Activated T-cell treated with anti-CD3 and anti-CD28 coated beads, Interleukin-2, amount 50 U/mL, for 72 hours (primary cell): ENCODE measurements at places on chromosomes 6 and 20. TPM values are rescaled to one million over a fixed set of nuclear protein-coding genes. Genes with fewer than 3 reads are reported as not detected.

GRCh38 chr20:6579824-6580223 is 187.7 kb upstream of the BMP2 start:
- no peak for DNase-seq

DNA sequence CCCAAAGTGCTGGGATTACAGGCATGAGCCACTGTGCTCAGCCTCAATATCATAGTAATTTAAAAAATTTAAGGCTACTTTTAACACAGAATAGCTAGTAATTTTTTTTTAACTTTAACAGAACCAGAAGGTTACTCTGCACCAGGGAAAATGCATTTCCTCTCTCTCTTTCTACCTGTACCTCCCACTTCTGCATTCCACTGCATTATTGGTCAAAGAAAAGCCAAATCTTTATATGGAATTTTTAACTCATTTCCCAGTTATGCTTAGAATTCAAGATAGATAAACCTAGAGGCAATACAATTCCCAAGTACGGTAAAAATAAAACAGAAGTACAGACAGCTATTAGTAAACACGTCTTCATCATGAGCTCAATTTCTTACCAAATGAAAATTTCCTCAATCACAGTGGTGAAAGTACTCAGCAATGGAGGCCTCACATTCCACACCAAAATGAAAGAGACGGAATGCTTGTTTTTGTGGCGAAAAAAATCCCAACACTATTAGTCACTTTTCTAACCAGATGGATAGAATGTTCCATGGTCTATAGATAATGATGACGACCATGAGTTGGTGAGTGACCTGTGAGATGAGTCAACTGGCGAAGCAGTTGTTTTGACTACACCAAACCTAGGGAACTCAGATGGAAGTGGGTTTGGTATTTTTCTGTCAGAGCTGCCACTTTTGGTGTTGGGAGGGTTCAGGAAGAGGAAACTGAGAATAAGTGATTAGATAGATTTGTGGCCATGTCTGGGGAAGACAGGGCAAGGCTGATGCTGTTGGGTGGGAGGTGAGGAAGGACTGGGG is 104.7 kb upstream of the SGK1 start:
- DNase-seq, result no peak

DNA sequence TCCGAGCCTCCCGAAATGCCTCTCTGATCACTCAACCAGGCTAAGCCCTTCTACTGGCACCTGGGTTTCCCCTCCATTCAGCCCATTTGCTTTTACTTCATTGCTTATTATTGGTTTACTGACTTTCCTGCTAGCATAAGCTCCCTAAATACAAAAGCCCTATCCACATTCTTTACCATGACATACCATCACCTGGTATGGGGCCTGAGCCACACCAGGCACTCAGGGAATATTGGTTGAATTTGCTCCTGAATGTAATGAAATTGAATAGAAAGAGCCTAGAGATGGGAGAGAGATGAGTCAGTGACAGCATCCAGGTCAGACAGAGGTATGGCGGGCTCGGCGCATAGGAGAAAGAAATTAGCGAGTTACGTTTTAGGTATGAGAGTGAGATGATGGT is 120.0 kb downstream of the CD164 start:
- DNase-seq, result no peak

DNA sequence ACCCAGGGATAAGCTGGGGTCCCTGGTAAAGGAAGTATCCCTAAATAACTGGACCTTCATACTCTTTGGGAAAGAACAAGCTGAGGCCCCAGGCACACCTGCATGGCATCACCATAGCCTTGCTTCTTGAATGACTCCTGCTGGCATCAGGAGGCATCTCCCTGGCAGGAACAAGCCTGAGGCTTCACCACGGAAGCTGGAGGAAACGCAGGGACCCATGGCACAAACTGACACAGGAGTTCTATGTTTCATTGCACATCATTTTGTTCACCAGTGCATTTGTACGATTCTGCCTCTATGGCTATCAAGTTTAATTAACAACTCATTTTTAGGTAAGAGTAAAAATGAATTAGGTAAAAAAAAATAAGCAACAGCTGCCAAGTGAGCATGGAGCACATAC is 619 bp upstream of the PDE7B start:
- no peak for DNase-seq

GRCh38 chr6:165663736-165664558 is 906 bp upstream of the PDE10A start:
- DNase-seq, result no peak

DNA sequence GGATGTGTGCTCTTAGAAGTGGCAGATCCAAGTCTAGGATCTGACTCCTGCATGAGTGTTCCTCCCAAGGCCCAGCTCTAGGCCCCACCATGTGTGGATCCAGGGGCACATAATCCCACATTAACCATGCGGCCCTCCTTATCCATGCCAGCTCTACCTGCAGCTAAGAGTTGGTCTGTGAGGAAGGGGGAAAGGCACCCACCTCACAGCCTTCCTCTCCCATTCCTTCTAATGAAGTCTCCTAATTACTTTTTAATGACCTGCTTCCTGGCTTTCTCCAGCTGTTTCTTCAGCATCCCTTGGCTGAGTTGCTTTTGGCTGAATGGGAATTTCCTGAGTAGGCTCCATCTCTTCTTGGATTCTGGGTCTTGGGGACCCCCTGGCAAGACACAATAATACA is 52.2 kb downstream of the NPEPL1 start:
- DNase-seq, result no peak

GRCh38 chr20:49904440-49905214 is 10.7 kb downstream of the SPATA2 start:
- DNase-seq, result no peak

DNA sequence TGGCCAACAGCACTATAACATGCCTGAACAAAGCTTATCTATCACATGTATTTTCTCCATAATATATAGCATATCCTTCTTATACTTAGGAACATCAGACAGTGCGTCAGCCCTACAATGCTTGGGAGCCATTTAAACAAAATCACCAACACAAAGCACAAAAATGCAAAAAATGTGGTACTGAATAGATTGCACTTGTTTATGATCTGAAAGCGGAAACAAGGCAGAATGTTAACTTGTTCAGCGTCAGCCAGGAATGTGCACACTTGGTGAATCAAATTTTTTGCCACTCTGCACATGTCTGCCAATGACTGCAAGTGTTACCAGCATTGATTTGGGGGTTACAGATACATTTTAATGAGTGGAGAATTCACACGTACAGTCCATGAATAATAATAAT is 14.8 kb downstream of the SLC35A1 start:
- no peak for DNase-seq

DNA sequence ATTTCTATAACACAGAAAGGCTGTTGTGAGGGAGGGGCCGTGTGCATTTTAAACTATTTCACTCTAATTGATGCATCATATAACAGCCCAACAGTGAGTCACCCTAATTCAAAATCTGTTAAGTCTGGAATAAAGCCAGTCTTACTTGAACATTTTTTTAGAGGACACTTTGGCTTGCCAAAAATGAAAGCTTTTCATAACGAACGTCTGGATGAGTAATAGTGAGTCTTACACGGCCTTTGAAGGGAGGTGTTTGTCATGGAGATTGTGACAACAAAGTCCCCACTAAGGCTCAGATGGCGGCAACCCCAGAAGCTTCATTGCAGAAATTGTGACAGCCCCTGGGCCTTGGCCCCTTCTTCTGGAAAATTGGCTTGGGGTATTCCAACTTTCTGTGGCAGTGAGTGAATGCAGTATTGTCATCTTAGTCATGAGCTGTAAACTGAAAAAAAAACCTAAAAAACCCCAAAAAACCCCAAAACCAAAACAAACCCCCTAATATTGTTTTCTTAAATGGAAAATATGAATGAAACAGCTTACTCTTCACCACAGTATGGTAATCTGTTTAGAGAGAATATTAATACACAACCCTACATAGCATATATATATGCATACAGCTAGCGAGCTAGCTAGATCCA is 92.6 kb upstream of the CLDN20 start:
- DNase-seq, result peak; percentile 87

DNA sequence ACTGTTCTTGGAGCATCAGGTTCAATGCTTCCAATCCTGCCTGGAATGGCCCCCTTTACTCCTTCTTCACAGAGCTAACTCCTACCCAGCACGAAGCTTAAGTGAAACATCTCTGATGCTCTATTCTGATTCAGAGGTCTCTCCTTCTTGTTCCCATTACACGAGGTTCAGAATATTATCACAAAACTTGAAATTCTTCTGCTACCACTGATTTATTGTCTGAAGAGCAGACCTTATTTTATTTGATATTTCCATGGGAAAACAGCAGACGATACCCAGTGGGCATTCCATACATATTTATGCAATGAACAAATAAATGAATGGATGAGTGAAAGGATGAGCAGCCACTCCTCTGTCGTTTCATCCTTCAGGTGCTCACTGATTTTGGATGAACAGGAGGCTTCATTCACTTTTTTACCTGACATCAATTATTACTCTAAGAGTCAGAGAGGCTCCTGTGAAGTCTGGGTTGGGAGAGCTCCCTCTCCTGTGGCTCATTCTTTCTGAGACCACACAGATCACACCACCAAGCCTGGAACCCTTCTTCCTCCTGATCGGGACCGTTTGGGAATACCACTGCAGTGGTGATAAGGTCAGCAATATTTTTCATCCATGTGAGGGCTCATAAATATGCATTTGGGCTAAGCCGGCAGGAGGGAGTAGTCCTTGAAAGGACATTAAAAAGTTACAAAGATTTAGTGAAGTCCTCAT is 25.8 kb downstream of the SMLR1 start:
- no peak for DNase-seq

- DNase-seq, result no peak
These were observed 163.1 kb upstream of the PMEPA1 start for GRCh38 chr20:57872816-57873409.

- no peak for DNase-seq
These were observed 2.1 kb downstream of the WFDC8 start for GRCh38 chr20:45576995-45577394.

GRCh38 chr6:3697609-3698008 is 53.9 kb downstream of the PXDC1 start:
- DNase-seq, result no peak

DNA sequence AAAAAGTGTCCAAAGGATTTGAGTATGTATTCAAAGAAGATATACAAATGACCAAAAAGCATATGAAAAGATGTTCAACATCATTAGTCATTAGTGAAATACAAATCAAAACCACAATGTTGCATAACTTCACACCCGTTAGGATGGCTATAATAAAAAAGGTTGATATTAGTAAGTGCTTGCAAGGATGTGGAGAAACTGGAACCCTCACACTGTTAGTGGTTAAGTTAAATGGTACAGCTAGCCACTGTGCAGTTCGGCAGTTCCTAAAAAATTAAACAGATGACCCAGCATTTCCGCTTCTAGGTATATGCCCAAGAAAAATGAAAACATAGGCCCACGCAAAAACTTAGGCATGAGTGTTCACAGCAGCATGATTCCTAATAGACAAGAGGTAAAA is 38.6 kb downstream of the IBTK start:
- no peak for DNase-seq

- DNase-seq, result no peak
These were observed 7.4 kb downstream of the STK35 start for GRCh38 chr20:2108987-2109386.

- no peak for DNase-seq
These were observed 90.2 kb upstream of the CDH4 start for GRCh38 chr20:61161726-61162390.

DNA sequence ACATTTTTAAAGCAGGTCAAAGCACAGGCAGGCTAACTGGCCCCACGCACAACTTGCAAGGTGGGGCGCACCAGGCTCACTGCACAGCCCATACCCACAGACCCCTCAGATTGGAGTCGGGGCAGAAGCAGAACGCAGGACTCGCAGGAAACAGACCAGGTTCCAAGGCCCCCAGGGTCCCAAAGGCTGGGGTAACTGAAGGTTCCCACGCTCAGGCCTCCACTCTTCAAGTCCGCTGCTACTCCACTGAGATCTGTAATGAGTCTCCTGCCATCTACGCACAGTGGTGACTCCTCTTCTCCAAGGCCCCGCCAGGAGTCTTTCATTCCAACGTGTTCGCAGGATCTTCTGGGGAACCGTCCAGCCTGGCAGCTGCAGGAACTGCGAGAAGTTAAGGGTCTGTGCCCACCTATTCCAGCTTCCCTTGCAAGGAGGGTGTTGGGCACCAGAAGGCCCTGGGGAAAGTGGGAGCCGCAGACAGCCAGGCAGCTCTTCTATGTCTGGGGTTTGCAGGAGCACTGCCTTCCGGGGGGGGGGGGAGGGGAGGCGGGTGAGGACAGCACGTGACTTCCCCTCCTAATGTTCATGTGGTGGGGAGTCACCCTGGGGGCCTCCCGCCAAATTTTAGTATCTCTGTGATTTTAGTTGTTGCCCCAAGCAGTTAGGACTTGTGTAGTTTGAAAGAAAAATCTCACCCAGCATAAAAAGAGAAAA is 2.0 kb upstream of the TAF4 start:
- DNase-seq, result no peak

DNA sequence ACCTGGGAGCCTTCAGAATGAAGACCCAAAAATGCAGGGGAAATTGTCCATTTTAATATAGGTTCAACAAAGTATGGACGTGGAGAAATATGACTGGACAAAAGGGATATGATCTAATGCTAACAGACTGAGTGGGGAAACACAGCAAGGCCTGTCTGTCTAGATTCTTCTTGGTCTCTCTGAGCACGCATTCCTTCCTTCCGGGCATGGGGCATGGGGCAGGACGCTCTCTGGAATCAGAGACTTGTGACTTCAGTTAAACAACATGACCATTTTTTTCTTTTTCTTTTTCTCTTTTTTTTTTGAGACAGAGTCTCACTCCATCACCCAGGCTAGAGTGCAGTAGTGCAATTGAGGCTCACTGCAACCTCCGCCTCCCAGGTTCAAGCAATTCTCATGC is 31.9 kb downstream of the ZBTB2 start:
- no peak for DNase-seq

DNA sequence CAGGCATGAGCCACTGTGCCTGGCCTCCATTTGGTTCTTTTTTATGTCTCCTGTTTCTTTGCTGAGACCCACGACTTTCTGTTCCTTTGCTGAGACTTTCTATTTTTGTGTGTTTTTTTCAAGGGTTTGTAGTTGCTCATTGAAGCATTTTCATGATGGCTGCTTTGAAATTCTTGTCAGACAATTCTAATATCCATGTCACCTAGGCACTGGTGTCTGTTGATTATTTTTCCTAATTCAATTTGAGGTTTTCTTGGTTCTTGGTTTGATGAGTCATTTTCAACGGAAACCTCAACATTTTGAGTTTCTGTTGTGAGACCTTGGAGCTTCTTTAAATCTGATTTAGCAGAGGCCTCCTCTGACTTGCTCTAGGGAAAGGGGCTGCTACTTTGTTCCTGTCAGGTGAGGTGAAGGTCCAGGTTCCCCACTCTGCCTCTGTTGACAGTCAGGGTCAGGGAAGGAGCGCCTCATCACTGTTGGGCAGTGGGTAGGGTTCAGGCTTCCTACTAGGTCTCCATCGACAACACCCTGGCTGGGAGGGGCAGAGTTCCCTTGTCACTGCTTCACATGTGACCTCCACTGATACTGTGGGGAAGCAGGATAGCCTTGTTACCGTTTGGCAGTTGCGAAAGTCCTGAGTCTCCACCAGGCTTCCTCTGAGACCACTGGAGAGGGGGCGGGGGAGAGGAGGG is 67.2 kb upstream of the RNF24 start:
- DNase-seq, result peak; percentile 29

RNF182 gene
- total RNA-seq, result not detected

KAT14 gene
- total RNA-seq, result 16.2 TPM

SCUBE3 gene
- total RNA-seq, result 0.16 TPM

WFDC12 gene
- not detected for total RNA-seq

SEL1L2 gene
- total RNA-seq, result not detected

WFDC10B gene
- total RNA-seq, result not detected

C6orf118 gene
- total RNA-seq, result not detected

FILIP1 gene
- total RNA-seq, result not detected

BPI gene
- total RNA-seq, result not detected

TCF15 gene
- total RNA-seq, result not detected

TFAP2D gene
- not detected for total RNA-seq

C6orf163 gene
- total RNA-seq, result 2.0 TPM

GCM1 gene
- 0.23 TPM for total RNA-seq

GATA5 gene
- total RNA-seq, result not detected
